ENCODE measurements at places on chromosomes 1 and 21.

GRCh38 chr1:212513586-212513985 is 80.9 kb downstream of the NENF start:
- no peak for DNase-seq

DNA sequence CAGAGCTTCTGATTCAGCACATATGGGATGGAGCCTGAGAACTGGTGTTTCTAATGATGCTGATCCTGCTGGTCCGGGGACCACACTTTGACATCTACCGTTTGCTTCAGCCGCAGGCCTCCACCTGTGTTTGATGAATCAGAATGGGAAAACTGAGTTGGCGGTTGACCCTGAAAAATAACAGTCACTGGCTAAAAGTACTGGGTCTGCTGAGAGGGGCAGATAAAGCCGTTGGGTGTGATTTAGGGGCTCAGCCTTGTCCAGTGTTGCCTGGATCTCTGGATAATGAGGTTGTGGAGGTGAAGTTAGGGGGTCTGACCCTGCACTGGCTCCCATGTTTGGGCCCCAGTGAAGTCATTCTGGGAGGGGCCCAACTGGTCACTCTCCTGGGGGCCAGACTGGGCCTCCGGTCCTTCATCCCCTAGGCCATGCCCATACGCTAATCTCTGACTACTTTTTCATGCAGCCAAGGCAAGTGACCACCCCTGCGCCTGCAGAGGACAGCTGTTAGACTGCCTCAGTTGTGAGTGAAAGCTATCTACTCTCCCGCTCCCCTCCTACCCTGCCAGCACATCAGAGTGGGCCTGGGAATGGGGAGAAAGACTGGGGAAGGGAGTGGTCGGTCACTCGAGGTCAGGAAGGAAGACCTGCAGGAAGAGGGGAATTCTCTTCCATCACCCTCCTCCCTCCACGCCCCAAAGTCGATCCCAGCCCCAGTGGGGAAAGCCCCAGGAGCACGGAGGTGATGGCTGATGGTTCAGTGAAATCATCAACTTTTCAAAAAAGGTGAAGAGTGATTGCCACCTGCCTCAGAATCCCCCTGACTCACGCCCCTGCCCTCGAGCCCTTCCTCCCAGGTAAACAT is 27.7 kb downstream of the VASH2 start:
- DNase-seq, result no peak

- DNase-seq, result no peak
Measured at GRCh38 chr1:168966217-168966616, 140.3 kb upstream of the ATP1B1 start.

DNA sequence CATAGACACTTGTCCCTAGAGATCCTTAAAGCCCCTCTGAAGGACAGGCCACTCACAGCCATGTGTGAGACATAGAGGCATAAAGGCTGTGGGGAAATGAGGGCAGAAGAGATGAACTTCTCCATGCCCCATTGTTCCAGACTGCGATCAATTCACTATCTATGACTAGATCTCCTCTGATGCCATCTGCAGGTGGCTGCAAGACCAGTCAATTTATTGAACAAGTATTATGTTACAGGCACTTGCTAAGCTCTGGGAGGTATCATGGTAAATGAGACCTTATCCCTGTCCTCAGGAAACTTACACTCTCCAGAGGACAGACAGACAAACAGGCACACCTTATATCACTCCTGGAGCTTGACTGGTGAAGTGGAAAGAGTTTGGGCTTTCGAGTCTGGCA is 22.9 kb downstream of the UBIAD1 start:
- no peak for DNase-seq

- no peak for DNase-seq
Measured at GRCh38 chr1:66852870-66853269, 51.8 kb upstream of the INSL5 start.

DNA sequence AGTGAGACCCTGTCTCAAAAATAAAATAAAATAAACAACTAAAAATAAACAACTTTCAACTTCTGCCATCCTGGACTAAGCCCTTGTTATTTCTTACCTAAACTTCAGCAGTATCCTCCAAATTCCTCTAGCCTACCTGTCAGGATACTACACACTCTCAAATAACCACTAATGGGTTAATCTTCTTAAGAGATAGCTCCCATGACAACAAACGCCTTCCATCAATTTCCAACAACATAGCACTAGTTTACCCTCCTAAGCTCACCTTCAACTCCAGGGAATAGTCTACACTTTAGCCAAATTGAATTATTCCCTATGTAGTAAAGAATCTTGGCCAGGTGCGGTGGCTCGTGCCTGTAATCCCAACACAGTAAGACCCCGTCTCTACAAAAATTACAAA is 11.3 kb downstream of the AUNIP start:
- no peak for DNase-seq

DNA sequence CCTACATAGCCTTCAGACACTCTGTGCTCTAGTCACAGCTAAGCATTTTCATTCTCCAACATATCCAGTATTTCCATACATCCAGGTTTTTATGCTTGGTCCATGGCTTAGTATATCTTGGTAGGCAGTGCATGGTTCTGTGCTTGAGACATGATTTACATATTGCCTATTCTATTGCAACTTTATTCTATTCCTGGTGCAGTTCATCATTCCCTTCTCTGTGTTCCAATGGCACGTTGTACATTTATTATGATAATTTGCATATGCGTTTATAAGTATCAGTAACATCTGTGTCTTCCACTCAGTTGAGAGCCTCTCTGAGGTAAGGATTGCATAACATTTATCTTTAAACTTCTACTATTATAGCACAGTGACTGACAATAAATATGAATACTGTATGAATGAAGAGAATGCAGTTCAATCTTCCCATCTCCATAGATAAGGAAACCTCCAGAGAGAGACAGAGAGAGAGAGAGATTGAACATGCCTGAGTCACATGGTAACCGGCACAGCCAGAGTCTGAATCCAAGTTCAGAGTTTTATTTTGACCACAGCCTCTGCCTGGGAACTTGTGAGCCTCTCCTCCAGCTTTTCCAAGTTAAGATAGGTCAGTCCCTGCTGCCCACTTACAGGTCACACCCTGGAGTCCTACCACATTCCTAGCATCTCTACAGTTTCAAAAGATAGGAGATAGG is 41.5 kb downstream of the PLPPR5 start:
- DNase-seq, result no peak

- DNase-seq, result no peak
Measured at GRCh38 chr21:42684109-42684916, 30.9 kb downstream of the PDE9A start.

GRCh38 chr1:25672763-25673409 is 56.3 kb downstream of the MAN1C1 start:
- no peak for DNase-seq

DNA sequence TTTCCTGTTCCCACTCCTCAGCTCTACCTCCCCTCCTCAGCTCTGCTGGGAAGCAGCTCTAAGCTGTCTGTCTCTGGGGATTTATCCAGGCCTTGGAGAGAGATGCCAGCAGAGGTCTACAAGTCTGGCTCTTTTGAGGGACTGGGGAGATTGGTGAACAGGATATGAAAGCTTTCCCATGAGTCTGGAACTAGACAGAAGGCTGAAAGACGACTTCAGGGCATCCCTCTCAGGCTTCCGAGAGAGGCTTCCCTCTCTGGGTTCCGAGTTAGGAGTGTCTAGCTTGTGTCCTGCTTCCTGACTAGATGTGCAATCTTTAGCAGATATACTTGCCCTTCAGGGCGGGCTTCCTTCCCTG is 733 bp downstream of the TMEM35B start:
- no peak for DNase-seq

GRCh38 chr1:51567653-51568052 is 48.6 kb upstream of the EPS15 start:
- no peak for DNase-seq

- DNase-seq, result no peak
Measured at GRCh38 chr1:96465441-96465840, 256.1 kb upstream of the PTBP2 start.

DNA sequence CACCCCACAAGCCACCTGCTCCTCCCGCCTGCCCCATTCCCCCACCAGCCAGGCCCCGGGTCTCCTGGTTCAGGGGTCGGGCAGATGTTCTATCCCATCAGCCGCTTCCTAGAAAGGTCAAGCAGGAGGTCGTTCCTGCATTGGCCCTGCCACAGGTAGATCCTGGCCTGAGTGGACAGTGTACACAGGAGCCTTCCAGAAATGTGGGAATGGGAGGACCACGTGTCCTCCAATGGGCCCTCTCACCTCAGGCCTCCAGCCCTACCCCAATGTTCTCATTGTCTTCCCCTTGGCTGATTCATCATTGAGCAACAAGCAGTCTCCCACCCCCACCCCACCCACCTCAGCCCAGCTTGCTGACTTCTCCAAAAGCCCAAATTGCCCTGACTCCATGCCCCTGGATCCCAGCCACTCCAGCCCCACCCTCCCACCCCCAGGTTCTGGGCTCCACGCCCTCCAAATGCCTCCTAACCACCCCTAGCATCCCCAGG is 2.1 kb downstream of the S100A16 start:
- DNase-seq, result no peak

DNA sequence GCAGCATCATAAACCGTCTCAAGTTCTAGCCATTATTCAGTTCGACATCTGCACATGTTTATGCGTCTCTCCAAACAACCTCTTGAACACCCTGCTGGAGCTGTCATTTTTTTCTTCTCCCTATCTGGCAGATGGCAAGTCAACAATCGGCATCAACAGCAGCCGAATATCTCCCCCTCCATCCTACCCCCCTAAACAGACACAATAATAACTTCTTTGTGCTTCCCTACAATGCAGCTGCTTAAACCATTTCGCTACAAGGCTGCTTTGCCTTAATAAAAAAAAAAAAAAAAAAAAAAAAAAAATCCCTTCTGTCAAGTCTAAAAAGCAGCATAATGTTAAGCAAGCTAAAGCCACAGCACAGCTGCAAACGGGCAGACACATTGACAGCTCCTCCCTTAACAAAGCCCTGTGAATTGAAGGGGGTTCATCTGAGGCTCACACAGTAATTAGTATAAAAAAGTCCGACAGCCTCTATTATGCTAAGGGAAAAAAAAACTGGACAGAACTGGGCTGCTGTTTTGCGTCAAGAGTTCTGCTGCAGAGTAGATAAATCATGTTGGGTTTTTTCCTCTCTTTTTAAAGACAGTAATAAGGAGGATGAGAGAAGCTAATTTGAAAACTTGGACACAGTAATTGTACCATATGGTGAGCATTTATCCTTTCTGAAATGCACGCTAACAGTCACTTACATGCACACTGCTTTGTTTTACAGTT is 136.4 kb downstream of the AKT3 start:
- no peak for DNase-seq

DNA sequence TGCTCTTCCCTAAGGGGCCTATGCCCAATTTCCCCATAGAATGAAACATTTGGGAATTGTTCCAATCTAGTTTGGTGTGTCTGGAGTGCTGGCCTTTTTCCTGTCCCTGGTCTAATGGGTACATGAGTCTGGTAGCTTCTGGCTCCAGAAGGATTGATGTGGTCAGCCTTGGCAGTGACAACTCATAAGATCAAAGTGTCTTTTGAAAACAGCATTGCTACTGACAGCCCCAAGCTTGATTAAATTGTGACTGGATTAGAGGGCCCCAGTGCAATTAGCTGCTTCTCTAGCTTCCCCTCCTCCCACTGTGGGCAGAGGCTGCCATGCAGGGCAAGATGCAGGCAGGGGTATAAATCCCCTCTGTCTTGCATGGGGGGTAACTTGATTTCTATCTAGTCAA is 130.9 kb downstream of the UCK2 start:
- DNase-seq, result no peak

GRCh38 chr1:93275634-93276295 is 69.9 kb upstream of the DR1 start:
- no peak for DNase-seq

DNA sequence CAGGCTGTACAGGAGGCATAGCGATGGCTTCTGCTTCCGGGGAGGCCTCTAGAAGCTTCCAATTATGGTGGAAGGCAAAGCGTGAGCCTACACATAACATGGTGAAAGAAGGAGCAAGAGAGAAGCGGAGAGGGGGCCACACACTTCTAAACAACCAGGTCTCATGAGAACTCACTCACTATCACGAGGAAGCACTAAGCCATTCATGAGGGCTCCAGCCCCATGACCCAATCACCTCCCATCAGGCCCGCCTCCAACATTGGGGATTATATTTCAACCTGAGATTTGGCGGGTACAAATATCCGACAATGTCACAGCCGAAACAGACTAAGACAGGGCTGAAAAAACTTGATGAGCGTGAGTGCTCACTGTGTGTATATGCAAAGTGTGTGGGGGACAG is 89.3 kb upstream of the CNIH3 start:
- DNase-seq, result no peak

- no peak for DNase-seq
Measured at GRCh38 chr1:111392460-111392945, 35.0 kb downstream of the OVGP1 start.

DNA sequence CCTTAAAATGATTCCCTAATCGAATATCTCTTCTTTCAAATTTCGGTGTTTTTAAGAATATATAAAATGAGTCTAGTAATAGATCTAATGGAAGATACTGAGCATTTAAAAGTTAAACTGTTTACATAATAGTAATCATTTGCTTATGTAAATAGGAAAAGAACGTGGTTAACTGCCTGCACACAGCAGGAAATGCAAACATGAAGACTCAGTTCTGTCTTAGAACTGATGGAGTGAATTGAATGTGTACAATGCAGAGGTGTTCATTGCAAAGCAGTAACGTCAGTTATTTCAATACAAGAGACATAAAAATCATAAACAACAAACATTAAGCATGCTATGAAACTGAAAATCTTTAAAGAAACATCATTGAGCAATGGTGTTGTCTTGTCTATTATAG is 359.4 kb upstream of the ADAMTS5 start:
- DNase-seq, result no peak

DNA sequence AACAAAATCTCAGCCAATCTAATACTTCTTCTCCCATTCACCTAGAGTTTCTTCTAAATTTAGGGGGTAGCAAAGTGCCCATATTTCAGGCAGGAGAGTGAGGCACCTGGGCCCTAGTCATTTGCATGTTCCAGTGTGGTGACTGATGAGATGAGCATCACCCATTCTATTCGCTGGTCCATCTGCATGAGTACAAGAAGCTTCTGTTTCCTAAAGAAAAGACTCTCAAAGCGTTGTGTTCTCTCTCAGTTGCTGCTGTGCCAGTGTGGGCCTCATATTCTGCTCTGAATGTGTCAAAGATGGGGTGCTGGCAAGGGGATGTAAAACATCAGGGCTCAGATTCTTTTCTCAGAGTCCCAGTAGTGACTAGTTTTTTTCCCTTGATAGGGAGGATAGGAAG is 16.1 kb upstream of the DPYD start:
- no peak for DNase-seq

DNA sequence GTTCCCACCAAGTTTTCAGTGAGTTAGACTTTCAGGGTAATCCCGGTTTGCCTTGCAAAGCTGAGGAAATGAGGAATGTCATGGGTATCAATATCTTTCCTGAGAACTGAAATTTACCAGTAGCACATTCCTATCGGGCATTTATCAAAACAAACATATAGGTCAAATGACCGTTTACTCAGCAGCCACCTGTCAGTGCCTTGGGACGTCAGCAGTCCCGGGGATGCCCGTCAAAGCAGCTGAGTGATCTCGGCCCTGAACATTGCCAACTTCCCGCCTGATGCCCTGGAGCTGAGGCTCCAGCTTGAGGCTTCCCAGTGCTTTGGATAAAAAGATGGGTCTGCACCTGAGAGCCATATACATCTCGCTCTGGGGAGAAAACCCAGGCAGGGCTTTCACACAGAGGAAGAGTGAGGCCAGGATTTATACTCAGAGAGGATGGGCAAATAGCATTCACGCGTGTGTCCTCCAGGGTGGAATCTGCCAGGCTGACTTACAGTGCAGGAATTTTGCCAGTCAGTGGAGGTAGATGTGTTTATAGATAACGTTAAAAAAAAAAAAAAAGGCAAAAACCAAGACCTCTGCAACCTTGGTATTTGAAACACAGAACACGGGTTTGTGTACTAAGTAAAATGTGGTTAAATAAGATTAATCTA is 435.7 kb upstream of the VAMP3 start:
- no peak for DNase-seq

- DNase-seq, result no peak
Measured at GRCh38 chr21:37974081-37974480, 57.8 kb upstream of the KCNJ6 start.
